Endodermal cell (in vitro differentiated cells): ENCODE measurements at places on chromosomes 6 and 20.

- no peak for DNase-seq
Observed at GRCh38 chr6:16318538-16318937, 80.2 kb downstream of the GMPR start.

- no peak for DNase-seq
Observed at GRCh38 chr6:30640481-30640880, 6.5 kb upstream of the C6orf136 start.

- DNase-seq: peak; percentile 2
Observed at GRCh38 chr6:45917439-45917838, 98.2 kb downstream of the CLIC5 start.

- no peak for DNase-seq
Observed at GRCh38 chr6:12403201-12403826, 113.2 kb downstream of the EDN1 start.

GRCh38 chr6:160218810-160219209, 39.8 kb downstream of the SLC22A2 start:
- no peak for DNase-seq

DNA sequence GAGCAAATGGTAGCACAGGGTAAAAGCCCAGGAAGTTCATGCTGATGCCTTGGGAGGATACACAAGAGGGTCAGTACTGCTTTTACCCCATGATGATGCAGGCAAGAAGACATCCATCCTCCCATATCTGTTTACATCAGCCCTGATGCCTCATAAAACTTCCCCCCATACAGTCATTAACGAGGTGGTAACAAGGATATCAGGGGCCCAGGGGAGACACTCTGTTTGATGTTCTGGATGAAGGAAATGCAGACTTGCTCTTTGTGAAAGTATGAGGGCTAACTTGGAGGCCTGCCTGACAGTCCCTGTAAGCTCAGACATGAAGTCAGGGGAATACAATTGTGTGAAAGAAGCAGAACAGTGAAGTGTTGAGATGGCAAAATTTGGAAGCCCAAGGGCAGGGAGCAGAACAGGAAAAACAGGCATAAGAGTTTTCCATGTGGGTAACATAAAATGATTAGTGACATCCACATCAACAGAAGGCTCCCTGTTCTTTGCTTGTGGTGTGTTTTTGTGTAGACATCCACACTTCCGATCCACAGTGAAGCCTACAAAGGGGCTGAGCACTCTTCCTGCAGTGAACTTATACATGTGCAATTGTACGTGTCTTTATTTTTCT, 813.4 kb downstream of the MAFB start:
- DNase-seq: peak; percentile 53

DNA sequence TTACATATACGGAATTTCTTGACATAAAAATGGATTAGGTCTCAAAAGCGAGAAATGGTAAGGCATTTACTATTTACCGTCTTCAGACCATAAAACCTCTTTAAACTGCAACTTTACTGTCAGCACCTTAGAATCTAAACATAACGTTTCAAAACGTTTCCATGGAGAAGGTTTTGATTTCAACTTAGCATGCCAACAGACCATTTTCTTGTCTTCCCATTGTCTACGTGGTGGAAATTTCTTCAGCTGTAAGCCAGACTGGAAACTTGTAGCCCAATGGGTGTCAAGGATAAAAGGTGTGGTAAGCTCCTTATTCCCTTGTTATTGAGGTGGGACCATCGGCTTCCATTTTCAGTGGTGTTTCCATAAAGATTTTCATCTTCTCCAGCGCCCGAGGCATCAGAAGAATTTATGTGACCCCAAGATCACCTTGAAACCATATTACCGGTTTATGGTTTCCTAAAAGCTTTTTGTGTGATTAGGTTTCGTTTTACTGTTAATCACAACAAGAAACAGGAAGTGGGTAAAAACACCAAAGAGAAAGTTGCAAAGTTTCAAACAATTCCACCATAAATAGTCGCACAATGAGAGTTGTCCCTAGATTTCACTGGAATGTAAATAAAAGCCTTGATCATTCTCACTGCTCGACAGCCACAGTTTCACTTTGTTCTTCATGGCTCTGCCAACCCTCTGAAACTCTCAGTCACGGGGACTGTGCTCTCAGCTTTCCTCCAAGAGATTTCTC, 63.0 kb upstream of the CD2AP start:
- DNase-seq: no peak
